ENCODE measurements at places on chromosomes 4 and X.

DNA sequence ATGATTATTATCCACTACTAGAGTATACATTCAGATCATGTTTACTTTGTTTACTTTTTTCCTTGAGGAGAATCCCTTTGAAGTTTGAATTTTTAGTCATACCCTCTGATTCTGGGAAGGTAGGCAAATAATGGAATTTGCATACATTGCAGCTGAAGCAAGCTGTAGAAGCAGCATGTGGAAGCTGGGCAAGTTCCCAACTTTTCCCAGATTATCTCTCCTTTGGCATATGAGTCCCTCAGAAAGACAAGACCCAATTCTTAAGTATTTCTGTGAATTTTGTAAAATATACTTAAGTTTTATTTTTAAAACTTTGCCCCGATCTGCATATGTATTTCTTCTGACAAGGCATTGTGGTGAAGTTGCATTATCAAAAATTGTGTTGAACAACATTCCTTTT lies 94.9 kb downstream of the CNKSR2 start:
- DNase-seq = no peak

DNA sequence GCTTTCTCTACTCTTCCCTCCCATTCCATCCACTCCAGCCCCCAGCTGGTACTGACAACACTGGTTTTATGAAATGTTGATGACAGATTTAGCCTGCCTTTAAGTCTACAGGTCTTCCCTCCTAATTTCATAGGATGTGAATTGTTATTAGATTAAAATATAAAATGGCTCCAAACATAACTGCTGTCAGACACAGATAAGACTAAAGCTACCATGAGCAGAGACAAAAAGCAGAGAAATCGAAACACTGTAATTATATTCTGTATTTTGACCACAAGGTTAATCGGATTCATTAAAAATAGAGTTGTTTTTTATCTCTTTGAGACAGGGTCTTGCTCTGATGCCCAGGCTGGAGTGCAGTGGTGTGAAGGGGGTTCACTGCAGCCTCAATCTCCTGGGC lies 28.3 kb downstream of the SEC24D start:
- DNase-seq = no peak

DNA sequence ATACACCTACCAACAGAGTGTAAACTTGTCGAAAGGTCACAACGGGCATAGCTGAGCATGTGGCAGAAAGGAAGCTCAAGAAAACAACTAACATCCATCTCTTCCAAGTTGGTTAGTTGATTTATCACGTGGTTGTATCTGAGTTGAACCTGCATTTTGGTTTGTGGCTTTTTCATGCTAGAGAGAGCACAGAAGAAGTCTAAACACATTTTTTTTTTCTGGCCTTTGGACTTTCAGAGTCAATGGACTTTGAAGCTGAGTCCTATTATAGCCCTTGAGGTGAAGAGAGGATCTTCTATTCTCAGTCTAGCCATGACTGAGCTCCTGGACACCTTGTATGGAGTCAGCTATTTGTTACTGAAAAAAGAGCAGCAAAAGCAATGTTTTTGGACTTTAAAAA lies 150.6 kb upstream of the TRPC5 start:
- no peak for DNase-seq

- DNase-seq = no peak
These were observed 102.5 kb upstream of the MYOZ2 start for GRCh38 chr4:119032921-119033685.

- no peak for DNase-seq
These were observed 288.3 kb downstream of the CHIC1 start for GRCh38 chrX:73851014-73852009.

GRCh38 chrX:151742311-151742710 lies 7.8 kb downstream of the CNGA2 start:
- DNase-seq = no peak

All from progenitor cell of endocrine pancreas (in vitro differentiated cells).